ENCODE measurements at places on chromosomes 2 and 18.

- DNase-seq, result no peak
Measured at GRCh38 chr2:168719446-168719845, 83.0 kb upstream of the NOSTRIN start.

GRCh38 chr18:7373441-7373840, 142.6 kb downstream of the LRRC30 start:
- DNase-seq, result no peak

DNA sequence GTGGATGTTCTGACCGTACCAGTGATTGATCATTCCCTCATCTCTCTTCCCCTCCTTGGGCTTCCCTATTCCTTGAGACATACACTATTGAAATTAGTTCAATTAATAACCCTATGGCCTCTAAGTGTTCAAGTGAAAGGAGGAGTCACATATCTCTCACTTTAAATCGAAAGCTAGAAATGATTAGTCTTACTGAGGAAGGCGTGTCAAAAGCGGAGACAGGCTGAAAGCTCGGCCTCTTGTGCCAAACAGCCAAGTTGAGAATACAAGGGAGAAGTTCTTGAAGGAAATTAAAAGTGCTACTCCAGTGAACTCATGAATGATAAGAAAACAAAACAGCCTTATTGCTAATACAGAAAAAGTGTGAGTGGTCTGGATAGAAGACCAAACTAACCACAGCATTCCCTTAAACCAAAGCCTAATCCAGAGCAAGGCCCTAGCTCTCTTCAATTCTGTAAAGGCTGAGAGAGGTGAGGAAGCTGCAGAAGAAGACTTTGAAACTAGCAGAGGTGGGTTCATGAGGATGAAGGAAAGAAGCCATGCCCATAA, 144.4 kb upstream of the LYPD6 start:
- DNase-seq, result no peak

GRCh38 chr18:6280211-6280743, 134.4 kb downstream of the L3MBTL4 start:
- no peak for DNase-seq

DNA sequence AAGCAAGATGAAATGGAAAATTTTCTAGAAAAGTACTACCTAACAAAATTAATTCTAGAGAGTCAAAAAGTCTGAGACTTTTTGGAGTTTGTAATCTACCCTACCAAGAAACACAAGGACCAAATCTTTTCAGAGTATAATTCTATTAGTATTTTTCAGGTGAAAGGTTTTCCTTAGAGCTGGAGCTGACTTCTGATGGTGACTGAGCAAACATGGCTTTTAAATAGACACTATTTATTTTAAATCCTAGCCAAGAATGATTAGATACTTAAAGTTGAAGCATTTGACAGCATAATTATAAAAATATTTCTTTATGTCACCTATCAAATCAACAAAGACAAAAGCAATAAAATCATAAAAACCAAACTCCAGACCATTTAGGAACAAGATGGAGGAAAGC, 26.6 kb downstream of the ZC3H6 start:
- DNase-seq, result no peak

Data from body of pancreas (tissue), 4 donors.